ENCODE measurements at places on chromosomes 13 and 19.

DNA sequence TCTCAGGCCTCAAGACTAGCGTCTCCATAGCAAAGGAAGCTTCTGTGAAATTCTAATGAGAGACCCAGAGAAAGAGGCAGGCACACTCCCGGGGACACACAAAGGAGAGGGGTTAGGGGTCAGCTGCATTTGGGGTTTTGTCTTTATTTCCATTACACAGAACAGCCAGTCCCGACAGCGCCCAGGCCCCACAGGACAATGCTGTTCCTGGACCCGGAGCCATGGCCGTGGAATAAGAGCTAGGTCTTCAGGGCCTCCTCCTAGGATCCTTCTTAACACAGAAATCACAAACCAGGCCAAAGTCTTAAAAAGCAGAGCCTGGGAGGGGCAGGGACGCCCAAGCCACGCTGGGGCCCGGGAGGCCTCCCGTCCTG, 22.8 kb downstream of the KCTD15 start:
- no peak for DNase-seq

DNA sequence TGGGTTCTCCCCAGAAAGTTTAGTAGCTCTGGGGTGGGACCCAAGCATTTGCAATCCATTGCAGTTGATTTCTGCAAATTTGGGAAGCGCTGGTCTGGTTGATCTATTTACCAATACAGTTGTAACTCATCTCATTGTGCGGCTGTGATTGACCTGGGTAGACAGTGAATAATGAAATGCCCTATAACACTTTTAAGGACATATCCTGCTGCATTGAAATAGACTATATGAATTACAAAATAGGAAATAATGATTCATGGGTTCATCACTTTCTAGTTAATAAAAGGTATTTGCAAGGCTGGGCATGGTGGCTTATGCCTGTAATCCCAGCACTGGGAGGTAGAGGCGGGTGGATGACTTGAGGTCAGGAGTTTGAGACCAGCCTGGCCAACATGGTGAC, 59.0 kb upstream of the FARP1 start:
- no peak for DNase-seq

- DNase-seq = no peak
Observed at GRCh38 chr13:51064753-51065152, 46.3 kb downstream of the C13orf42 start.

GRCh38 chr13:102693776-102694175, 1.1 kb downstream of the METTL21C start:
- no peak for DNase-seq

GRCh38 chr19:46081928-46082727, 41.3 kb upstream of the IGFL4 start:
- peak; percentile 2 for DNase-seq
